CD4-positive, alpha-beta T cell treated with Interleukin-4 for 4 hours (primary cell): ENCODE measurements at places on chromosomes 11 and 22.

DNA sequence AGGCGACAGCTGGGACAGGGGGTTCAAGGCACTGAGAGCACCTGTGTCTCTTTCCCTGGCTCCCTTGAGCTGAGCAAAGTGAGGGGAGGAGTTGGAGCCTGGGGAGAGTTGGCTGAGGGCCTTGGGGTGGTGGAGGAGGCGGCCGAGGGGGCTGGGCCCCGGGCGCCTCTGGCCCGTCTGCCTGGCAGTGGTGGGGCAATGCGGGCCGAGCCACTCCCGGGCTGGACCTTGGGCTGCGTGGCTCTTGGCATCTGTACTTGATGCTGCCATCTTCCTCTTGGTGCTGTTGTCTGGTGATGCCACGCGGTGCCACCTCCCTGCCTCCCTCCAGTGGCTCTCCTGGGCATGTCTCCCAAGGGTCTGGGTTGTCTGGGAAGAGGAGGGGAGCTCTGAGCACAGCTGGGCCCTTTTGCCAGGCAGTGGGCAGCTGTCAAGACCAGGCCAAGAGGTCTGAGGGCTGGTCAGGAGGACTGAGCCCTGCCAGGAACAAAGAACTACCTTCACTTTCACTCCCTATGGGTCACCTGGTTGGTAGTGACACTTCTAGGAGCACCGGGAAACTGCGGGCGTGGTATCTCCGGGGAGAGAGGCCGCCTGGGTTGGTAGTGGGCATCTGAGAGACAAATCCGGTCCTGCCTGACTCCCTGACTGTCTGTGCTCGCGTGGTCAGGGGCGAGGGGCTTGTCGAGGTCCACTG is 1.3 kb downstream of the GRIK4 start:
- DNase-seq: no peak

DNA sequence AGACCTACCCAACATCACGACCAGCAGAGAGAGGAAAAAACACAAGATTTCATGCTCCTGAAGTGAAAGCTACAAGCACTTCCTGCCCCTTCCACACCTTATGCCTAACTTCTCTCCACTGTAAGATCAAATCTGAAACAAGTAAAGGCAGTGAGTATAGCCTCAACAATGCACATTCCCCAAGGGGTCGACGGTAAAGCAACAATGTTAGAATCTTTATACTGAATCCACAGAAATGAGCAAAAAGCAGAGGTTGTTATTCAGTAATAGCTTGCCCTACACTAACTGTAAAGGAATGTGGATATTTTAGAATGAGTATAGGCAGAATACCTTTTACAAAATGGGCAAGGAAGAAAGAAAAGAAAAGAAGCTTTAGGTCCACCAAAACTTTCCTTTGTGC is 15.6 kb downstream of the ARFGAP3 start:
- DNase-seq: no peak

- DNase-seq: no peak
Measured at GRCh38 chr22:41904450-41905410, 10.1 kb downstream of the SHISA8 start.

GRCh38 chr22:43535741-43536140 is 123.9 kb downstream of the MPPED1 start:
- DNase-seq: no peak

DNA sequence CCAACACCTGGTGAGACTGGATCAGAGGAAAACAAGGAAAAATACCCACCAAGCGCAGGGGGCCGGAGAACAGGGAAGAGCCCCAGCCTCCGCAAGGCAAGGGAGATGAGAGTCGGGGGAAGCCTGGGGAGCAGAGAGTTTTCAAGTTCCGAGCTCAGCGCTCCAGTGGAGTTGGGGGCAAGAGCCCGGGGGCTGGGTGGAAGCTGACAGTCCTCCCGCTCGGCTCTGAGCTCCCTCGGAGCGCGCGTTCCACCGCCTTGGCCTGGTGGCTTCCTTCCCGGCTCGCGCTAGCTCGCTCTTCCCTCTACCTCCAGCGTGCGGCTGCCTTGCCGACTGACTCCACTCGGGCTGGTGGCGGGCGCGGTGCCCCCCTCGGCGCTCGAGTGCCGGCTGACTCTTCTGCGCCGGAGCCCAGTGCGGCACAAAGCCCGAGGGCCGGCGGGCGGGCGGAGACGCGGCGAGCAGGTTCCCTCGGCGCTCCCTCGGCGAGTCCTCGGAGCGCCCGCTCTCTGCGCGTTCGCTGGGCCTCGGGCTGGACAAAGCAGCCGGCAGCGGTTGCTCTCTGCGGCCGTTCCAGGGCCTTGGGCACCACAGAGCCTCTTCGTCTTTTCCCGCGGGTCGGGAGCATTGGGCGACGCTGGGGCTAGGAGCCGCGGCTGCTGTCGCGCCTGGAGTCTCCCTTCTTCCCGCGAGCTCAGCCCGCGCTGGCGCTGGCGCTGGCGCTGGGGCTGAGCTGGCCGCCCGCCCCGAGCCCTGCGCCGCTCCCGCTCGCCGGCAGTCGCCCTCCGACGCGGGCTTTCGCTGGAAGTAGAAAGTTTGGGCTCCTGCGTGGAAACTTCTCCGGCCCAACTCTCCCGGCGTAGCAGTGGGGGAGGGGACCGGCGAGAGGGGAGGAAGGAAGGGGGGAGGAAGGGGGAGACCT is 1.0 kb downstream of the PAX6 start:
- DNase-seq: no peak

DNA sequence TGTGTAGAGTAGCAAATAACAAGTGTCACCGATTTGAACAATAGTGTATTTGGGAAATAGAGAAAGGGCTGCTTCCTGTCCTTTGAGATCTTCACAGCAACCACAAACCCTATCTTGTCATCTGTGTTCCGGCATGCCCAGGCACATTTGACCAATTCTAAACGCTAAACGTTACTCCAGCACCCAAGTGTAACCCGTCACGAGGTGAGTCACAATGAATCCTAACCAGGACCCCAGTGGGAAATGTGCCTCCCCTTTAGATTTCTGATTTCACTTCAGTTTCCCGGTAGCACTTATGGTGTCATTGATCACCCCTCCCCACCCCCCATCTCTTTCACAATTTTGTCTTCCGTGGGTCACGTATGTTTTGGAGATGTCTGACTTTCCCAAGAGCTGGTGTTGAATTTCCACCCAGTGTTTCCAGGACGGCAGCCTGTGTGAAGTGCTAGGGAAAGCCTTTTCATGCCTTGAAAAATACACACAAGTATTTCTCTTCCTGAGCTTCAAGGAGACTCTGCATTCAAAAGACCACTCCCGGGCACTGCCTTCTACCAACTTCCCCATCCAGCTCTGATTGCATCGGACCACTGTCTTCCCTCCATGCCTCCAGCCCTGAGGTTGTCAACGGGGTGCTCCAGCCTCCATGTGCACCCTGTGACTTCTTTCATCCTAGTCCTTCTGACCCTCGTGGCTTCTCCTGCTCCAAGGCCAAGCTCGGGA is 10.5 kb upstream of the C11orf24 start:
- peak; percentile 28 for DNase-seq

DNA sequence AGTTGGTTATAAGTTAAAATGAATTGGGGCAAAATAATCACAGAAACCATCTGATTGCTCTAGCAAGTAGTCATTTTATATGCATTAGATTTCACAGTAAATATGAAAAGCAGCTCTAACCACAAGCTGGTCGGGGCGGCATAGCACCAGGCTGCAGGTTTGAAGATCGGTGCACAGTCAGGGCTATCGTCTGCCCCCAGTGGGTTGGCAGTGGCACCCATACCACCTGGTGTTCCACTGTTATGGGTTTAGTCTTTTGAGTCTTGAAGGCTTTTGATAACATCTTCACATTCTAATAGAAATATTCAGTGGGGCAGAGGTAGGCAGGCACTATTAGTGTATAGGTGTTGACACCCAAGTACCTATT is 62.1 kb downstream of the GRK3 start:
- DNase-seq: no peak

GRCh38 chr11:12238420-12238819 is 128.0 kb downstream of the MICAL2 start:
- no peak for DNase-seq
